ENCODE measurements at places on chromosomes 1 and 21.

- peak; percentile 18 for DNase-seq
Observed at GRCh38 chr21:32403201-32403777, 9.2 kb upstream of the EVA1C start.

DNA sequence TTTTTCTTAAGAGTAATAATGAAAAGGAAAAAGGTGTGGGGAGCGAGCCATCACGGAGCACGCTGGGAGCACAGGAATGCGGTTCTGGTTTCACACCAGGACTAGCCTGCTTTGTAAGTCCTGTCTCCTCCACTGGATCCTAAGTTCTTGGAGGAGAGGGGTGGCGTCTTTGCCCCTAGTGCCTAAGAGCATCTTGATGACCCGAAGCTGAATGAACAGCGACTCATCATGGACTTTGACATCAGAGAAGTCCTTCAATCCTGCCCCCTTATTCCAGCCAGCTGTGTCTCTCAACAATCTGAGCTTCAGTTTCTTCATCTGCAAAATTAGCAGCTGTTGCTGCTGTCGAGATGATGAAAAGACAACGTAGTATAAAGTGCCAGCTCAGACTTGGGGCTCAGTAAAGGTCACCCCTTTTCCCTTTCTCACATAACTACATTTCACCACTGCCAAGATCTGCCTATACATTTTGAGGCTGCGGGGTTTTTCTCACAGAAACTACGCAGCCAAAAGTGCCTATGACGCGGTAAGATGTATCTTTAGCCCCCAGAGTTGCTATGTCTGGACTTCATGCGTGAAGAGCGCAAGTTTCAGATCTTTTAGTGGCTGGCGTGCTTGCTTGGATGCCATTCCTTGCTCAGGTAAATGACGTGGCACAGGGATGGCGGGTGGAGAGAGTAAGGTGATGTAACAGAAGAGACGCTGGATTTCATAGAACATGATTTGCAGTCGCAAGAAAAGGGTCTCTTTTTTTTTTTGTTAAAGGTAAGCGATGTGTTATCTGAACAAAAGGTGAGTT lies 4.9 kb upstream of the PRDM2 start:
- DNase-seq: no peak

GRCh38 chr1:37410815-37411214 lies 63.6 kb upstream of the ZC3H12A start:
- DNase-seq: no peak

GRCh38 chr1:26043765-26044164 lies 2.2 kb downstream of the SLC30A2 start:
- no peak for DNase-seq
